ENCODE measurements at places on chromosomes 4 and X.

GRCh38 chr4:185142564-185142911 is 528 bp upstream of the SLC25A4 start:
- DNase-seq = no peak

- no peak for DNase-seq
Measured at GRCh38 chrX:124217304-124218251, 114.9 kb upstream of the TEX13D start.

DNA sequence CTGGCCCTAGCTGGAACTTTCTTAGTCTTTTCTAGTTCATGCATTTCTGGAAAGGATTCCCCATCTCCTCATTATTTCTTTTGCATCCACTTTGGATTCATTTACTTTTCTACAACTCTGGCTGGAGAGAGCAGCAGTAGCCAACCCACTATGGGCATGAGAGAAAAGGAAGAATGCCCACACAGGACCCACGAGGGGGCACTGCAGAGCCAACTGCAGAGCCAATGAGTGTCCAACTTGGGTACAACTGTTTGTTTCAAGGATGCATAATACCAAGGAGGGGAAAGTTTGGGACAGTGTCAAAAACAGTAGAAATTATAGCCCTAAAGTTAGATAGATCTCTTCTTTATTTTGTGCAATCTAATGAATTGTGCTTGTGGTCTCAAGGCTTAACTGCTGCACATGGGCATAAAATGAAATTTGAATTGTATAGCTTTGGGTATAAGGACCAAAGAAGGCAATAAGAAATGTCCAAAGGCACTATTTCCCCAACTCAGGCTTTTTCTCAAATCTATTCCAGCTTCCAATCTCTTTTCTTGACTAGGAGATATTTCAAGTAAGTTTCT is 230.6 kb downstream of the NSUN7 start:
- no peak for DNase-seq

- no peak for DNase-seq
Measured at GRCh38 chr4:24433515-24434214, 150.7 kb downstream of the DHX15 start.

- no peak for DNase-seq
Measured at GRCh38 chrX:97860226-97860625, 976.5 kb downstream of the RPA4 start.

DNA sequence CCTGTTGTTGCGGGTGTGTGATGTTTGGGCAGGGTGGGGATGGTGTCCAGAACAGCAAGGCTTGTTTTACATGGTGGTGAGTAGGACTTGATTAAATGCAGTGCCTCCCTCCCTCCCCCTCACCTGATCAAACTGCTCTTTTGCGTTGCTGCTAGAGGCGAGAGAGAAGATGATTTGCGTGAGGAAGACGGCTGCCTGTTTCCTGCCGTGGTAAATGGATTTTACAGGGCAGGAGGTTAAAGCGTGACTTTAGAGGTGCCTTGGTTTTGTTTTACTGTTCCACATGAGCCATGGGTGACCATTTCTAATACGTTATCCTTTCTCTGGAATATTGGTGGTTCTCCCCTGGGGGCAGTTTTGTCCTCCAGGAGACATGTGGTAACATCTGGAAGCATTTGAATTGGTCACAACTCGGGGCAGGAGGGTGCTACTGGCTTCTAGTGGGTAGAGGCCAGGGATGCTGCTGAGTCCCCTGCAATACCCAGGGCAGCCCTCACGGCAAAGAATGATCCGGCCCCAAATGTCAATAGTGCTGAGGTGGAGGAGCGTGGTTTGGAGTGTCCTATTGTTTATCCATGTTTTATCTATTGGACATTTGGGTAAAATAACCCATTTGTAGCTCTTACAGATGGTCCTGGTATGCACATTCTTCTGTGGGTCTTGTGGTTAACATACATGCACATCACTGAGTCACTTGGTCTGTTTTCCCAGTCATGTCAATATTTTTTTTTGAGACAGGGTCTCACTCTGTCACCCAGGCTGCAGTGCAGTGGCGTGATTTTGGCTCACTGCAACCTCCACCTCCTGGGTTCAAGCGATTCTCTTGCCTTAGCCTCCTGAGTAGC is 73.7 kb downstream of the SHROOM2 start:
- no peak for DNase-seq

GRCh38 chrX:76555816-76556215 is 128.3 kb downstream of the MAGEE1 start:
- no peak for DNase-seq

- no peak for DNase-seq
Measured at GRCh38 chr4:40227284-40227683, 30.5 kb downstream of the RHOH start.

- no peak for DNase-seq
Measured at GRCh38 chr4:24517676-24518075, 66.7 kb downstream of the DHX15 start.

DNA sequence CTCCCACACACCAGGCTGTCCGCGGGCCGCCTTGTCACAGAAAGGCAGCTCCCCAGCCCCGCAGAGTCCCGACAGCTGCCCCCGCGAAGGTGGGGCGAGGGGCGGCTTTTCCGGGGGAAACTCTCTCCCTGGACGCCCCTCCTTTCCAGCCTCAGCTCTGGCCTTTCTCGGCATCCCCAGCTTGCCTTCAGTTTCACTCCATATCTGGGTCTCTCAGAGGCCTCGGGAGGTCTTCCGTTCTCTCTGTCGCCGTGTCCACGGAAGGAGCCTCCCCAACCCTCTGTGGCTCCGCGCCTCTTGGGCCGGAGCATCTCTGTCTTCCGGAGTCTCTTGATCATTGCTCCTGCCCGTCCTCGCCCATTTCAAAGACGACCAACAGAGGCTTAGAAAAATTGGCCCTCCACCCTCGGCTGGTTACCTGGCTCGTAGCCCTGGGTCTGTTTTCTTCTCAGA is 6.1 kb upstream of the MSX1 start:
- DNase-seq = no peak

- DNase-seq = peak; percentile 3
Measured at GRCh38 chrX:7170898-7171297, 22.9 kb upstream of the PUDP start.

DNA sequence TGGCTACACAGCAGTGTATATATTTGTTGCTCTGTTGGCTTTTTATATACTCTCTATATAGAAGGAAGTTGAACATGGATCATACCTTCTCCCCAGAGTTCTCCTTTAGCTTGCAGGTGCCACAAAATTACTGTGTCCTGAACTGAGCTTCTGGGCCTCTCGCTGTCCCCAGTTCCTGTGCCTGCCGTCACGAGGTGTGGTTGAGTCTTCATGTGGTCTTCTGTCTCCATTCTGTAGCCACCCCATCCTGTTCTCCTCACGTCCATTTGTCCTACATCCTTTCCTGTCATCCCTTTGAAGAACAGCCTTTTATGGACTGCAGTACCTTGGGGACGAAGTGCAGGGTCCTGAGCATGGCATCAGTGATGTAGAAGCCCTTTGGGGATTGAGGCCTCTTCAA is 14.5 kb downstream of the TMEM131L start:
- DNase-seq = no peak

GRCh38 chr4:165454426-165454825 is 75.6 kb downstream of the CPE start:
- no peak for DNase-seq

GRCh38 chr4:143700046-143700415 is 444 bp downstream of the FREM3 start:
- no peak for DNase-seq

DNA sequence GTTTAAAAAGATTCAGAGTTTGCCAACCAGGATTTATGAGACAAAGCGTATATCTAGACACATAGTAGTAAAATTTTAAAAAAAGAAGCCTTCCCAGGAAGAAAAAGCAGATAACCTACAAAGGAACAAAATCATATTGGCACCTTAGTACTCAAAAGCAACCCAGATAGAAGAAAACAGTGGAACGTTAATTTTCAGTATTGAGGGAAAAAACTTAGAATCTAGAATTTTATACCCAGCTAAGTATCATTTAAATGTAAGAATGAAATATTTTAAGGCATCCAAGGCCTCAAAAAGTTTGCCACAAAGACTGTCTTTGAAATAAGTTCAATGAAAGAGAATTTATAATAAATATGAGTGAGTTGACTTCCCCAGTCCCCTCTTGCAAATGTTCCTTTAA is 96.5 kb upstream of the EOLA2 start:
- DNase-seq = no peak

GRCh38 chr4:61921920-61922319 is 721.8 kb downstream of the ADGRL3 start:
- DNase-seq = no peak

- no peak for DNase-seq
Measured at GRCh38 chrX:47217121-47217851, 1.2 kb upstream of the CDK16 start.

GRCh38 chrX:24124244-24124799 is 25.2 kb upstream of the ZFX start:
- no peak for DNase-seq

DNA sequence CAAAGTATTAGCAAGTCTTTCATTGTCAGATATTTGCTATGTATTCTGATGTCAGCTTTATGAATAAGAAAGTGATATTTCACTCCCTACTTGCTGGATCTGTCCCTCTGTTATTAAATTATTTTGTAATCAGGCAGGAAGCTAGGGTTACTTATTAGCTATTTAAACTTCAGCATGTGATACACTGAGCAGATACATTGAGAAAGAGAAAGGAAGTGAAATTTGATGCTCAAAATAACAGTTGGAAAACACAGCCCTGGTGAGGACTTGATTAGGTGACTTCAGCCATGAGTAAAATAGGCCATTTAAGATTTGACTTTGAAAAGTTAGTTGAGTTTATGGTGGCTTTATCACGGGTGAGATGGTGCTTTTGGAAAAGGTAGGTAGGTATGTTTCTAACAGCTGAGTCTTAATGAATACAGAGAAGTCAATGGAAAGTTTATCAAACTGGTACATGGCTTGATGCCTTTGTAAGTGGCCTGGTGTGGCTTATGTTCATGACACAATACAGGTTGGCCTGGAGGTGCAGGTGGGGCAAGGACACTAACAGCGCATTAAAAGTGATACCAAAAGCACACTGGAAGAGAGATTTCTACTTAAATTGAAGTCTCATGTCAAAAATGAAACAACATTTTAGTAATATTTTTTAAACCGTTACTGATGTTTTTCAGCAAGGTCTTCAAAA is 321.2 kb upstream of the SPOCK3 start:
- no peak for DNase-seq

- DNase-seq = no peak
Measured at GRCh38 chr4:169510617-169511016, 101.8 kb downstream of the NEK1 start.

DNA sequence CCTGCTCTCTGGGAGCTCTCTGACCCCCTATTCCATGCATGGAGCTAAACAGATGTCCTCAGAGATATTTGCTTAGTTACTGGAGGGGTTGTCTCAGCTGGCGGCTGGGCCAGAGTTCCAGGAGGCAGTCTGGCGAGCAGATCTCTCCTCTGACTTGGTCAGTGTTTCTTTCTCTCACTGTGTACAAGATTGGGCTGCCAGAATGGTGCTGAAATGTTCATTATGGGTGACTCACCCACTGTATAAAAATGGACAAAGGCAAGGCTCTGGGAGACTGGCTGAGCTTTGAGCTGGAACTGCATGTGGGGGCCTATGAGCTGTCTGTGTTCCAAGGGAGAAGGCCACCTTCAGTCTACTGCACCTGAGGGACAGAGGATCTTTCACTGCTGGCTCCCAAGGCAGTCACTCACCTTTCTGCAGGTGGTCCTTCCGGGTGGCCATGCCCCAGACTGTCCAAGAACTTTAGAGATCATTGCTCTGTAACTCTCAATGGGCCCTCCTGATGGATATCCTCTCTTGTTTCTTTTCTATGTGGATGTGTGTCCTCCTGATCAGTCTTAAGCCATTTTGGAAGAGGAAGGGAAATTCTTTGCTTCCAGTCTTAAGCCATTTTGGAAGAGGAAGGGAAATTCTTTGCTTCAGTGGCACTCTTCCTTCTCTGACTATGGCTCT is 88.2 kb downstream of the CFAP299 start:
- no peak for DNase-seq

GRCh38 chrX:71475785-71476540 is 56.9 kb upstream of the OGT start:
- DNase-seq = no peak

- DNase-seq = no peak
Measured at GRCh38 chrX:20973038-20973437, 401.2 kb upstream of the CNKSR2 start.

DNA sequence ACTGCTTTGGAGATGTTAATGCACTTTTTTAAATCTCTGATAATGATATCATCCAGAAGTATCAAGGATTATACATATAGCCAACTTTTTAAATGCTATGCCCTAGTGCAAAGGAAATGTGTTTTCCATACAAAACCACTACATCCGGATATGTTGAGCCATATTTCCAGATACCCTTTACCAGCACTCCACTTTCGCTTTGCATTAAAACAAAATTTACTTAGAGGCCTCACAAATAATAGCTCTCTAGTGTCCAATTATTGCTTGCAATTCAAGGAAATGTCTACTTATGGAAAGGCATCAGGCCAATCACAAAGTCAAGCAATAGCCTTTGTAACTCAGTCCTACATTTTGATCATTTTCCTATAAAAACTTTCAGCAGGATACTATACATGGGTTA is 1072.8 kb upstream of the INTU start:
- DNase-seq = no peak

Data from stimulated activated CD4-positive, alpha-beta T cell treated with anti-CD3 and anti-CD28 coated beads, TNF-alpha, amount 100 ng/mL, for 1 hour (primary cell).